ENCODE measurements at places on chromosomes 7 and 10.

DNA sequence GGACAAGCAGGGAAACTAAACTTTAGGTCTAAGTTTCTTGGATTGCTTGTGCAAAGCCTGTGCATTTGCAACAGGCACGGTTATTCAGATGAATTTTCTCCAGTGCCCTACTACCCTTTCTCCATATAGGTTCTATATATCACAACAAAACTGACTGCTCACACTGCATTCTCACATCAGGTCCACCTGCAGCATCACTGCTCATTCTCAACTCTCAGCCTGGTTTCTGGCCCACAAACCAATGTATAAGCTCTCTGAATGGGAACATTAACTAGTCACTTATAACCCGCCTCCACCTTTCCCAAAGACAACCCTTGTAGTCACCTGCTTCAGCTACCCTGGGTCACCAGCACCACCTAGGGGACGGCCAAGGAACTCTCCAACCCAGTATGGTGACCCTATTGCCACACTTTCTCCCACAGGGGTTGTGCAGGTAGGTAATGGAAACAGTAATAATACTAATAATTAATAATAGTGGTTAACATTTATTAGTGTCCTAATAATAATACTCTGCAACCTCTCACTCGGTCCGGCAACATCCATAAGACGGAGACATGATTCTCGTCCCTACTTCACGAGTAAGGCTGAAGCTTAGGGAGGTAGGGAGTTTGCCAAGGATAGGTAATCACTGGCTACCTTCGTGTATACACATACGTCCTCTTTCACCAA, 97.3 kb downstream of the CLEC2L start:
- DNase-seq = peak; percentile 29

- DNase-seq = no peak
These were observed 41.6 kb upstream of the EPHB6 start for GRCh38 chr7:142813226-142813625.

DNA sequence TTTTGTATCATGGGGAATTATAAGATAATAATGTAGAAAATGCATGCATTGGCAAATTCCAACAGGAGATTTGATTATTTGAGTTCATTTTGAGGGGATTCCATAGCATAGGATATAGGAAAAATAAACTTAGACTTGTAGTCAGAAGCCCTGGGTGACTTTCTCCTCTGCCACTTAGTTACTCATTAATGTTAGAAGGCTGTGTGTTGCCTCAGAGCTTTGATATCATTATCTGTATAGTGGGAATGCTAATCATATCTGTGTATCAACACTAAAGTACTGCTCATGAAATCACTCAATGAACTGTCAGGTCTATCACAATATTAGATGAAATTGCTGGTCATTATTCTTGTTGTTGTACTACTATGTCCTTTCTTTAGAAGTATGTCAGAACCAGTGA, 23.0 kb upstream of the TEX47 start:
- no peak for DNase-seq

GRCh38 chr10:60942134-60942787, 1.7 kb downstream of the RHOBTB1 start:
- DNase-seq = no peak

- no peak for DNase-seq
These were observed 14.0 kb upstream of the HBP1 start for GRCh38 chr7:107154826-107155225.

DNA sequence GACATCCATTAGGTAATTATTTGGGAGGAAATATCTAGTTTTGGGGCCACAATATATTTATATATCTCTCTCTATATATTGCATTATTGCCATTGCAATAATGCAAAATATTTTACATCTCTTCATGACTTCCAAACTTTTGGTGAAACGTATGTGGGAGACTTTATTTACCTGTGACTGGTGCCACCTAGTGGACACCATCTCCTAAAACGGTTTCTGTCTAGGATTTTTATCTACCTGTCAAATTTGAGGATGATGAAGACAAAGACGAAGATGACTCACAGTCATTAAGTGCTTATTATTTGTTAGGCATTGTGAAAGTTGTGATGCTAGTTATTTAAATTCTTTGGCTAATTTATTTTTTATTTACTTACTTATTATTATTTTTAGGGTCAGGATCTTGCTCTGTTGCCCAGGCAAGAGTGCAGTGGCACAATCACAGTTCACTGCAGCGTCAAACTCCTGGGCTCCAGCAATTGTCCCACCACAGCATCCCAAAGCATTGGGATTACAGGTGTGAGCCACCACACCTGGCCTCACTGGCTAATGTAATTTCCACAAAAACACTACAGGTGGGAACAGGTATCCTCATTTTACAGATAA, 18.7 kb upstream of the CBLL1 start:
- no peak for DNase-seq

DNA sequence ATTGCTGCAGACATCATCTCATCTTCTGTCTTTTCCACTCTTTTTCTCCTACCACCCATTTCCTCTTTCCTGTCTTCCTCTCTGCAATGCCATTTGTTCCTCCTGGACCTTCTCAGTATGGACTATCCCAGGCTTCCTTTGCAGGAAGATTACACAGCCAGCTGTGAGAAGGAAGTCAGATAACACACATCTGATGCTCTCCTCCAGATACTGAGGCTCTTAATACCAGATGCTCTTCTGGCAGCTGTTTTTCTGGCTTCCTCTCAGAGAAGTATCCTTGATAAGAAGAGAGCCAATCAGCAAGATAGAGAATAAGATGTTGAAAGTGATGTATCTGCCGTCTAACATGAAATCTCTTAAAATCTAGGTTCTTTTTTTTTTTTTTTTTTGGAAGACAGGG, 14.4 kb downstream of the KIAA1217 start:
- DNase-seq = no peak

DNA sequence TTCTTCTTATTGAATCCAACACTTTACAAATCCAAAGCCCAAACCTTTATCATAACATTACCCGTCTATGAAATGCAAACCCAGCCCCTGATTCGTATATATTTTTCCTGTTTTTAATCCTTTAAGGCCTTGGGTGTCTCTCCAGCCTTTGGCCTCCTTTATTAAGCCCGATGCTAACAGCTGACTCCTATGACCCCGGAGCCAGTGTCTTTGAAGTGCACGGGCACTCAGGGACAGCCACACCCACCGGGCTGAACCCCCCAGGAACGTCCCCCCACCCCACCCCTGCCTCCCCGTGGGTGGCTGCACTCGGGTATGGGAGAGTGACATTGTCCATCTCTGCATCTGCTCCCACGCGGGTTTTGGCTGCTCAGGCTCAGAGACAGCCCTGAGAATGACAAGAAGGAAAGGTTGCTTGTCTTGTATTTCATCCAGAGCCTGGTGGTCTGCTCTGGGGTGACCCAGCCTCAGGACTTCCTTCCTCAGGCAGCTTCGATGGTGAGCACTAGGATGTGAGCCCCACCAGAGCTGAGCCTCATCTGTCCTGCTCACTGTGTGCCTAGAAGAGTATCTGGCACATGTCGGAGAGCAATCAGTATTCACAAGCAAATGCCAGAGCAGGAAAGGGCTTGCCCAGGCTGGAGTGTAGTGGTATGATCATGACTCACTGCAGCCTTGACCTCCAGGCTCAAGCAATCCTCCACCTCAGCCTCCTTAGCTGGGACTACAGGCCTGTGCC, 210.4 kb downstream of the SKIDA1 start:
- no peak for DNase-seq

- DNase-seq = no peak
These were observed 23.0 kb upstream of the C7orf33 start for GRCh38 chr7:148567524-148567923.

GRCh38 chr7:99106821-99107241, 37.1 kb downstream of the SMURF1 start:
- DNase-seq = no peak

DNA sequence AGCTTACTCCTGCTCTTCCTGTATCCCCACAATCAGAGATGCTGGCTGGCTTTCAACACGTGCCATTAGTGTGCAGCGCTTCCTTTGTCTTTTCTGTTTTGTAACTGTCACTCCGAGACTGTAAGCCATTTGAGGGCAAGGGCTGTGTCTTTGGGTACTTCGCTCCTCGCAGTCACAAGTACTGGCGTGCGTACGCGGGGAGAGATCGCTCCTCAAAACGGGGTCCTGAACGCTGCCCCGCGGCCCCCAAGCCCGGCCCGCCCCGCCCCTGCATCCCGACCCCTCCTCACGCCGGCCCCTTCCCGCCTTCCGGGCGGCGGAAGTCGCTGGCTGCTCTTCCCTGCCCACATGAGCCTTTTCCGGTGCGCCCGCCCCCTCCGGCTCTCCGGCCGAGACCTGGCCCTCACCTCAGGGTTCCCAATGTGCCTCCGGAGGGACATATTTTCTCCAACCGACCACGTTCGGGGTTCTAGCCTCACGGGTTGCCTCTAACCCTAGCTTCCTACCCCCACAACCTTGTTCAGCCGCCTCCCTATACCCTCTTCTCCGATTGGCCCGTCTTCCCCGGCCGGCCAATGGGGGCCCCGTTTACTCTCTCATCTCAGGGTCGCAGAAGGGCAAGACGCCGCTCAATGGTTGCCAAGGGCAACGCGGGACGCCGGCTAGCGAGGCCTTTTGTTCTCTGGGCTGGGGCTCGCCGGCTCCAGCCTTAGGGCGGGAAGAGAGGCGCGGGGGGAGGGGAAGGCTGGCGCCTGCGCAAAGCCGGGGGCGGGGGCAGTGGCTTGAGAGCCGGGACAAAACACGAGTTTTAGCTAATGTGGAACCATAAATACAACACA, at the start of gene CEP41:
Gene CEP41, minus strand, starts transcription at position 490 of the 839 bp plus-strand sequence. Its CDS starts 50 bp downstream, at position 440.
- peak; percentile 90 for DNase-seq

DNA sequence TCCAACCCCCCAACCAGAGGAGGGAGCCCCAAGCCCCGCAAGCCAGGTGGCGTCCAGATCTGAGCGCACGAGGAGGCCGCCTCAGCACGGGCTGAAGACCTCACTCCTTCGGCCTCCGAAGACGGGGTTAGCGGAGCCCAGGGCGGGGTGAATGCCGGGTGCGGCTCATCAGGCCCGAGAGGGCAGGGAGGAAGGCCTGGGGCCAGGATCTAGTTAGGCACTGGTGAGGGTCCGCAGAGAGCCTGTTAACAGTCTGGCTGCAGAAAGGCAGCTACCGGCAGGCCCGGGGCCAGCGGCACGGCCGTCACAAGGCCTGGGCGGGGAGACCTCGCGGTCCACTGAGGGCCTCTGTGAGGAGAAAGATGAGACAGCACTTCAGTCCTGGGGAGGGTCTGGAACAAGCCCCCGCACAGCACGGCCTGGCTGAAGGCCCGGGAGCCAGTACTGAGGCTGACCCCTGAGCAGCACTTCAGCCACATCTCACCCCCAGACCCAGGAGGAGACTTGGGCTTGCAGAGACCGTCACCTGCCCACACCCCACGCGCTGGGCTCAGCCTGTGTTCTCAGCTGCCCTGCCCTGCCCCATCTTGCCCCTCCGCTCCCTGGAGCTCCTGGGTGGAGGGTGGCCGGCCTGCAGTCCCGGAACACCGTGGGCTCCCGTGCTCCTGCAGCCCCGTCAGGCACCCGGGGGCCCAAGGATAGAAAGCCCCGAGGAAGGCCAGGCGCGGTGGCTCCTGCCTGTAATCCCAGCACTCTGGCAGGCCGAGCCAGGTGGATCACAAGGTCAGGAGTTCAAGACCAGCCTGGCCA, 193.2 kb downstream of the ELFN1 start:
- DNase-seq = no peak

- DNase-seq = no peak
These were observed 289.7 kb downstream of the KLF6 start for GRCh38 chr10:3495281-3495680.

- DNase-seq = no peak
These were observed 31.6 kb upstream of the AKR1C1 start for GRCh38 chr10:4931587-4931986.

DNA sequence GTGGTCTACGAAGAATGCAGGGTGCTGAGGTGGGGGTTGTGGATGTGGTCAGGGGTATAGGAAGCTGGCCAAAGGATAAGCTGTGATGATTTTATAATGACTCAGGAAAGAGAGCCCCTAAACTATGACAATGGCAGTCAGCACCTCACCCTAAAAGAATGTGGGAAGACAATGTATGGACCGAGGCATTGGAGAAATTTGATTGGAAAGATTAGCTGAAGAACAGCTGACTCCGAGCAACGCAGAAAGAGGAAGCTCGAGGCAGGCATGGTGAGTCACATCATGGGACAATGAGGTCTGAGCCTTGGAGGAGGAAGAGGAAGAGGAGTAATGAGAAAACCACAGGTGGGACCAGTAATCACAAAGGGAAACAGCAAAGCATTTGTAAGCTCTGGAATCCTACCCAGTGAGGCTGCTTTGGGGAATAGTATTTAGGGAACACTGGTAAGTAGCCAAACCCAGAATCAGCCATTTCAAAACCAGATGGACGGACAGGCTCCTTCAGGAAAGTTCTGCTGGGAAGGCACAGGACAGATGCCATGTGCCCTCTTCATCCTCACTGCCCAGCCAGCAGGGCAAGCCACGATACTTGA, 295.4 kb downstream of the PRPF18 start:
- DNase-seq = no peak

- DNase-seq = no peak
These were observed 65.3 kb upstream of the ARID5B start for GRCh38 chr10:61835946-61836887.

GRCh38 chr10:11048707-11049278, 31.1 kb downstream of the CELF2 start:
- DNase-seq = no peak

GRCh38 chr7:142130267-142130666, 18.7 kb downstream of the MGAM2 start:
- DNase-seq = no peak

GRCh38 chr7:93148144-93148543, at the start of gene SAMD9L:
TSS of gene SAMD9L (minus strand) at chr7:93148385. CDS start at chr7:93135971, 12,414 bp downstream.
- DNase-seq = no peak

- no peak for DNase-seq
These were observed 58.6 kb downstream of the PLXDC2 start for GRCh38 chr10:19874791-19875190.

DNA sequence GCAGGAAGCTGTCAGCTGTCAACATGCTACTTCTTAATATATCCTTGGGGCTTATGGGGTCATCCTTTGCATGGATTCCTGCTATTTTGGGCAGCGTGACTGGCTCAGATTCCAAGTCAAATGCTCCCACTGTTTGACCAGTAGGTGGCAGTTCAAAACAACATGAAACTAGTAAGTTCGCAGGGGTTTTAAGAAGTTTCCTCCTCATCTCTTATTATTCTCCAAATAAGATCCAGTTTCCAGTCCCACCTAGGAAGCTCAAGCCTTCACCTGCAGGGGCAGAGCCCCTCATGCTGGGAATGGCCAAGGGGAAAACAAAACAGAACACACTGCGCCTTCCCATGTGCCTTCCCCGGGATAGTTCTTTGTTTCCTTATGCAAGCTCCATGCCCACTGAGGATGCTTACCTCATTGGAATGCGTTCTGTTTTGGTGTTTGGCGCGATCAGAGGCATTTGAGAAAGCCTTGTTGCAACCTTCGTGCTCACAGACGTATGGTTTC, 259.8 kb downstream of the GLI3 start:
- no peak for DNase-seq

DNA sequence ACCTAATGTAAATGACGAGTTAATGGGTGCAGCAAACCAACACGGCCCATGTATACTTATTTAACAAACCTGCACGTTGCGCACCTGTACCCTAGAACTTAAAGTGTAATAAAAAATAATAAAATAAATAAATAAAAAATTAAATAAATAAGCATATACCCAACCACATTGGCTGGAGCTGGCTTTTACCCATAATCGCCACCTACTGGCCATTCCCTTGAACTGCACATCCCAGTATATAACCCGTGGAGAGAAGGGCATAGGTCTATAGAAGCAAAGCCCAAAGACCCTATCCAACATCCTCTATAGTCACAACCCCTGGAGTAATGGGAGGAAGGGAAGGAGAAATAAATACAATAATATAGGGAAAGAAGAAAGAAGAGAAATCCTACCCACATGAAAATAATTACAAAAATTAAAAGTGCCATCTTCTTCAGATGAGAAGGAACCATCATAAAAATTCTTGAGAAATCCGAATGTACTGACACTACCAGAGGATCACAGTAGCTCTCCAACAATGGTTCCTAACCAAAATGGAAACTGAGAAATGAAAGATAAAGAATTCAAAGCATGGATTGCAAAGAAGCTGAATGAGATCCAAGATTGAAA, 65.6 kb downstream of the TWIST1 start:
- peak; percentile 2 for DNase-seq

Data from stimulated activated CD8-positive, alpha-beta memory T cell treated with anti-CD3 and anti-CD28 coated beads, Interleukin-7, amount 100 ng/mL, for 24 hours (primary cell).